ENCODE measurements at places on chromosomes 4 and X.

- DNase-seq: no peak
These were observed 261.1 kb upstream of the GATB start for GRCh38 chr4:152021788-152022438.

DNA sequence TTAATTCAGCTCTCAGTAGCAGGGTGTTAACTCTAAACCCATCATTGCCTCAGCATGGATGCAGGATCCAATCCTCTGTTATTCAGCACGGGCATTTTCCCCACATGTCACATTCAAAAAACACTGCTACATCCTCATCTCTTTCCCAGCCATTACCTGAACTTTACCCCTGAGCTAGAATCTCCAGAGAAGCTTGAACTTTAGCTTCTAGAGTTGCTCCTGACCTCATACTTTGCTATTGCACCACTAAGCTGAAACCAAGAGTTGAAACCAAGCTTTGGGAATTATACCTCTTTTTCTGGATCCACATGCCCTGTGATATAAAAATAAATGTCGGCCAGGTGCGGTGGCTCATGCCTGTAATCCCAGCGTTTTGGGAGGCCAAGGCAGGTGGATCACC is 90.7 kb downstream of the SHROOM3 start:
- no peak for DNase-seq

DNA sequence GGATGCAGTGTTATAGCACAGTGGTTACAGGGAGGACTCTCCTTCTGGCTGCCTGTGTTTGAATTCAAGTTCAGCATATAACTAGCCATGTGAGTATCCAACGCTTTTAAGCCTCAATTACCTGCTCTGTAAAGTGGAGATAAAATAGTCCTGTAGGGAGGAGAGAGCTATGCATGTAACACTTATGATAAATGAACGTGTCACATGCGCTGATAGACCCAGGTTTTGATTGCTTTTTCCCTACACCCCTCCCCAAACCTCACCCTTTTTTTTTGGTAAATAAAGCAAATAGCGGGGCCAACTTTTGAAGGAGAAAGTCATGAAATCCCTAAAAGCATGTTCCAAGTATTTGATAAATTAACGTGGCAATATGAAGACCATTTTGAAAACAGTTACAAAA is 20.4 kb upstream of the AMELX start:
- no peak for DNase-seq

GRCh38 chrX:64394059-64394873 is 986 bp downstream of the MTMR8 start:
- no peak for DNase-seq

- DNase-seq: no peak
These were observed 218.5 kb downstream of the APBB2 start for GRCh38 chr4:40995850-40996249.

DNA sequence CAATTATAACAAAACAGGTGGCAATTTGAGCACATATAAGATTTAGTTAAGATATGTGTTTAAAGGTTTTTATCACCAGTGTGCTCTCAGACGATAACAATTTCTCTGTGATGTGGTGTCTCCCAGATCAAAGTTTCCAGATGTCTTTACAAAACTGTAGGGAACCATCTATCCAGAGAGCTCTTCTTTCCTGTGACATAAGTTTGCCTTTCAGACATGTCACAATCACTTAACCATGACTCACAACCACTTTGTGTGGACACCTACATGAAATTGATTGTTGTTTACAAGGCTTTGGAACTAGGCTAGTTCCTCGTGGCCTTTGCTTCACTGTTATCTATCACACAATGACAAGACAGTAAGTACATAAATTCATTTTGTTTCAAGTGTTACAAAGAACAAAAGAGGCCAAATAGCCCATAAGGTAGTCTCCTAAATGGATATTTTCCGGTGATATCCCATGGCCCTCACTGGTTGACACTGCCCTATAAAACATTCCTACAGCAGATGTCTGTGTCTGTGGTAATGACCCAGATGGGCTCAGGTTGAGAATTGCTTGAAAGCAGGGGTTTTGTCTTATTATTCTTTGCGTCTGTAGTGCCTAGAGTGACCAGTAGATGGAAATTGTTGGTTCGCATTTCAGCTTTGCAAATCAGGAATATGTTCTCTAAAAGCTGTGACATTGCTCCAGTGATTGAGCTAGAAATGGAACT is 297.8 kb upstream of the FAM241A start:
- no peak for DNase-seq

DNA sequence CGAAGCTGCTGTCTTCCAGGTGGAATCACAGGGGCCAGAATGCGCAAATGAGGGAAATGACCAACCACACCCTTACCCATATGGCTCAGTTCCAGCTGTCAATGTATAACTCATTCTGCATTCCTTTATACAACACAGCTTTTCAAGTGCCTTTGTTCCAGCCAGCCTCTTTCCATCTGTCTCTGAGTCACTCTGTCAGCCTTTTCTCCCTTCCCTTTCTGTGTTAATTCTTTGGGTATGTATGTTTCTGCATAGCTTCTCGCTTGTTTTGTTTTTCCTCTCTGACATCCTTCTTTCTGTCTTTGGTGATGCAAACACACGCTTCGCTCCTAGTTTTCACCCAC is 54.5 kb downstream of the RS1 start:
- no peak for DNase-seq

- DNase-seq: no peak
These were observed 15.3 kb downstream of the USP46 start for GRCh38 chr4:52643785-52644244.

GRCh38 chrX:45385757-45386156 is 185.1 kb upstream of the DIPK2B start:
- no peak for DNase-seq

DNA sequence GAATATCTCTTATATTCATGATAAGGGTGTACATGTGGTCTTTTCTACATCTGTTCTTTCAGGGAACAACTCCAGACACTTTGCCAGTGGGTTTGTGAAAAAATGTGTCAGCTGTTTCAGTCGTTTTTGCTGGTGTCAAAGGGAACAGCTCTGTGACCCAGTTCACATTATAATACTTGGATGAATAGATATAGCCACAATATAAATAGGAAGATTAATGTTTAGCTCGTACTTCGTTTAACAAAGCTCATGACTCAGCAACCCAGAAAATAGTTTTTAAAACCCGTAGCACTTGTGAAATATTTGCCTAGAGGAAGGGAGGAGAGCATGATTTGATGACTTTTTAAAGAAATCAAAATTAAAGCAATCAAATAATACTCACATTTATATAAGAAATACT is 7.9 kb downstream of the LIAS start:
- no peak for DNase-seq
